AG04450 (cell line): ENCODE measurements at places on chromosomes 3 and 15.
A peak's percentile ranks its signal among the peaks of the same experiment; 100 is the strongest.

GRCh38 chr15:68921926-68922325 lies 8.4 kb upstream of the SPESP1 start:
- no peak for DNase-seq

- DNase-seq: peak; percentile 10
Measured at GRCh38 chr15:63752075-63752684, 81.6 kb downstream of the HERC1 start.

- DNase-seq: no peak
Measured at GRCh38 chr15:76787273-76787672, 117.9 kb downstream of the SCAPER start.

DNA sequence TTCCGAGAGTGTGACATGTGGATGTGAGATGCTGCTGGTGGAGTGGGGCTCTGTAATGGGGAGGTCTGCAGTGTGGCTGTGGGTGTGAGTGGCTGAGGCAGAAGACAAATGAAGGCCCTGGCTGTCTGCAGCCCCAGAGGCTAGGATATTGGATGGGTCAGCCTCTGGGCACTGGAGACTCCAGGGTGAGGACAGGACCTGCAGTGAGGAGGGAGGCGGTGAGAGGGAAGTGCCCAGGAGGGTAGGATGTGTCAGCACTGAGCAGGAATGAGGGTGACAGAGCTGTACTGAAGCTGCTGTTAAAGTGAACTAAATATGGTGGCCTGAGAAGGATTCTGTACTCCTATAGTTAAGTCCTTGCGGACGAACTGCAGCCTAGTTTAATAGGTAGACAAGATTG lies 27.3 kb upstream of the PXYLP1 start:
- DNase-seq: no peak

DNA sequence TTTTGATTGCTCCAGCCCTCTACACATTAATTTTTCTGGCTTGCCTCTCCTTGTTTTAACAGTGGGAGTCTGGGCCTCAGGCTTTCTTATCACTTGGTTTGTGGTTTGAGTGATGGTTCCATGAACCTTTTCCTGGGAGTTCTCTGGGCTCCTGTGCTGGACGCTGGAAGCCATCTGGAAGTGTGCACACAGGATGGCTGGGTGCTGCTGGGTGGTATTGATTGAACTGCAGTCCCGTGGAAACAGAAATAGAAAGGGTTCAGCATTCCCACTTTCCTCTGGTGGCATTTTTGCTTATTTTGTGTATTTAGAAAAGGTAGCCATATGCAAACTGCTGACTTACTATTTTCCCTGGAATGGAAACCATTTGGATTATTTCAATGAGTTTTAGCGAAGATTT lies 25.6 kb downstream of the MITF start:
- DNase-seq: no peak

DNA sequence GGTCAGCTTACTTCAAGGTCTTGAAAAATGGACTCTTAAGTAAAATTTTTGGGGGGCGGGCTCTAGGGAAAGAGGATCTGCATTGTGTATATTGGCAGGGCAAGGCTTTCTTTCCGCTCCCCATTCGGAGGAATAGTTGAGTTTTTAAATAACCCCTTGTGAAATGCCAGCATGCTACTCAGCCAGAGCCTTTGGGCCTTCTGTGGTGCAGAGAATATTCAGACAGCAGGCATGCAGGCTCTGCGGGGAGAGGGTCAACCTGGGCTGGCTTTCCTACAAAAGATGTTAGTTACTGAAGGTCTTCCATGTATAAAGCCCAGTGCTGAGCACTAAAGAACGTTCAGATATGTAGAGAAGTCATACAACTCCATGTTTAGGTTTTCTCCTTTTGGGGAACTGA lies 40.6 kb downstream of the ADAMTSL3 start:
- no peak for DNase-seq

DNA sequence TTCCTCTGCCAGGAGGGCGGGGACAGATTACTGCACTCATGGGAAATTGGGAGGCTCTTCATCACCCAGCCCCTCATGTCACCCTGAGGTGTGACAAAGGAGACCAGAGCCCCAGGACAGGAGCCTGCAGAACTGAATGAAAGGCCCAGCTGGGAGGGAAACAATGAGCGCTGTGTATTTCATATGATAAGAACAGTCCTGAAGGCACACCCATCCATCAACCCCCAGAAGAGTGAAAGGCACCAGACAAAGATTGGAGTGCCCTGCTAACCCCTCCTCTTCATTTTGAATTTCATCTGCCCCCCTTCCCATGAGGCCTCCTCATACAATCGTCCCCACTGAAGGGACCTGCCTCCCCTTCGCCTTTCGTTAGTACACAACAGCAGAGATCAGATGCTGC lies 160.0 kb upstream of the PRICKLE2 start:
- no peak for DNase-seq

DNA sequence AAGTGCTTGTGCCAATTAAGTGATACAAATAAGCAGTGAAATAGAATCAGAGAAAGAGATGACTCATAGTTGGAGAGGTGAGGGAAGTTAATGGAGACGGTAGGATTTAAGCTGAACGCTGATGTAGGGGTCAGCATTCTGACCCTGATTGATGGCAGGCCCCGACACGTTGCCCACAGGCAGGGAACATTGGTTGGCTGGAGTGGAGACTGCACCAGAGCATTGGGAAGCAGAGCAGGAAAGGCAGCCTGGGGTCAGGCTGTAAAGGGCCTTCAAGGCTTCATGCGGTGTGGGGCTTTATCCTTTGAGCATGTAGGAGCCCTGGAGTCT lies 68.6 kb downstream of the DCUN1D1 start:
- DNase-seq: no peak

- DNase-seq: no peak
Measured at GRCh38 chr3:154324919-154325318, 632 bp upstream of the DHX36 start.

DNA sequence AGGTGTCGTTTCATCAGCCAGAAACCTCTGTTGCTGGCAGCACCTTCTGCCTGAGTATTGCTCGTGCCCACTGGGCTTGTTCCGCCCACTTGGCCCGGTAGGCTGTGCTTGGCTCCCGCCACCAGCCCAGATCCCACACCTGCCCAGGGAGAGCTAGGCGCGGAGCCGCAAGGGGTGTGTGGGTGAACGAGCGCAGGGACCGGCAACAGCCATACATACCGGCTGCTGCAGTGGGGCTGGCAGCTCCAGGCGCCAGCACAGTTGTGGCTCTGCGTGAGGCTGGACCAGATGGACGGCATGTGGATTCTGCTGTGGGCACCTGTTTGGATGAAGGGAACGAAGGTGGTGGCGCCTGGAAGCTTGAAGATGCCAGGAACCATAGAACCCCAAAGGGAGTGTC lies 331.5 kb upstream of the MCTP2 start:
- DNase-seq: no peak

DNA sequence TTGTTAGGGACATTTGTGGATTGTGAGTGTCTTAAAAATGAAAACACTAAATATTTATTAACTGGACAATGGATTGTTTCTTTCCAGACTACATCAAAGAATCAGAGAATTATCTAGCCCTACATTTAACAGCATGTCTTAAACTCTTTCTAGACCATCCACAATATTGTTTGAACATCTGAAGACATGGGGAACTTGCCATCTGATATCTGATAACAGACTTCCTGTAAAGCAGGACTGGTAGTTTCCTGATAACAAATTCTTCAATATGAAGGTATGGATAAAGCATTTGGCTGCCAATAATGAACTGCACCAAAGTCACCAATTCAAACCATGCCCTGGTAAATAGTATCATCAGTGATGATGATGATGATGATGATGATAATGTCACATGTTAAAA lies 26.2 kb upstream of the HACD2 start:
- no peak for DNase-seq

- DNase-seq: no peak
Measured at GRCh38 chr3:177190756-177191681, 6.3 kb downstream of the TBL1XR1 start.

- DNase-seq: no peak
Measured at GRCh38 chr3:165455360-165455759, 259.2 kb upstream of the SLITRK3 start.
